ENCODE measurements at places on chromosomes 5 and 9.

DNA sequence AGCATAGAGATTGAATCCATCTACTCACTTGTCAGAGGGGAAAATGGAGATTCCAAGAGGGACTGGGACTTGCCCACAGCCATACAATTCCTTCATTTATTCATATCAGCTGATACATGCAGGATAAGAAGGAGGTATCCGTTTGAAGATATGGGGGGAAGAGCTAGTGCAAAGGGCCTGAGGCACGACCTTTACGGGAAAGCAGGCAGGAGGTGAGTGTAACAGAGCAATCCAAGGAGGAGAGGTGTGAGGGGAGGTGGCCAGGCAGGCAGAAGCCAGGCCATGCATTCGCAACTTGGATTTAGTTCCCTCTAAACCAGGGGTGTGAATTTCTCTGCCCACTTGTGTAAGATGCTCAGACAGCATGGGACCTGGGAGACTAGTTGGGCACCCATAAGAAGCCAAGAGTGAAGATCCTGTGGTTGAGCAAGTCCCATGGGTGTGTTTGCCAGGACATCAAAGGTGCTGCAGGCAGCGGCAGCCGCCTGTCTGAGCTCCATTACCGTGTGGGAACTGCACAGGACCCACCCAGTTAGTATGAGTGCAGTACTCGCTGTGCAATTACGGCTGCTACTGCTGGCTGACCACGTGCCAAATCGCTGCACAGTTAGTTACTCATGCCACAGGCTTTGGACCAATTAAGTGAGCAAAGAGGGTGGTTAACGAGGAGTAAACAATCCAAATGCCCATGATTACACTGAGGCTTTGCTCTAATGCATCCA is 31.4 kb upstream of the FAT2 start:
- no peaks in the 10 kb centered on the region for H3K4me1 ChIP-seq
- DNase-seq, result no peak
- H3K36me3 ChIP-seq, result no peaks in the 10 kb centered on the region
- H3K27me3 ChIP-seq, result no peaks in the 10 kb centered on the region
- no peak overlapping the region for H3K4me3 ChIP-seq
- H3K27ac ChIP-seq, result no peak overlapping the region

- H3K4me1 ChIP-seq, result no peaks in the 10 kb centered on the region
- no peak for DNase-seq
- H3K36me3 ChIP-seq, result no peaks in the 10 kb centered on the region
- H3K27me3 ChIP-seq, result no peaks in the 10 kb centered on the region
- peak overlapping the region; percentile 42 for H3K27ac ChIP-seq
- H3K4me3 ChIP-seq, result no peak overlapping the region
Measured at GRCh38 chr9:38079461-38080031, 10.5 kb upstream of the SHB start.

GRCh38 chr5:8508231-8508630 is 639.3 kb downstream of the MTRR start:
- no peaks in the 10 kb centered on the region for H3K4me1 ChIP-seq
- H3K4me3 ChIP-seq, result no peak overlapping the region
- H3K36me3 ChIP-seq, result no peaks in the 10 kb centered on the region
- DNase-seq, result no peak

DNA sequence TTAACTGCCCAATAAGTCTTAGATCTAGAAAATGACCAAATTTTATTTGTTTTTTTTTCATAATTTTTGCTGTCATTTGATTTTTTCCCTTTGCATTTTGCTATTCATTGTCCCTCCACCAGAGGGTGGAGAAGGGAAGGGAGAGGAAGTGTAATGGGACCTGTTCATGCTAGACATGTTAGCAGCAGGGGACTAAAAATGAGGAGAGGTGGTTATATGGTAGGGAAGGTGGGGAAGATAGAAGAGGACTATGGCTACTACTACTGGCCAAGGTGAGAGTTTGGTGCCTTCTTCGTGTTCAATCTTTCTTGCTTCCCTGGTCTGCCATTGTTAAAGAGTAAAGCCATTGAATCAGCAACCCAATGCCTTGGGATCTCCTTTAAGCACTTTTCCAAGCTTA is 6.4 kb downstream of the GRIA1 start:
- no peaks in the 10 kb centered on the region for H3K36me3 ChIP-seq
- DNase-seq, result no peak
- no peaks in the 10 kb centered on the region for H3K27me3 ChIP-seq
- H3K4me3 ChIP-seq, result no peak overlapping the region
- H3K27ac ChIP-seq, result no peak overlapping the region

- H3K4me3 ChIP-seq, result no peak overlapping the region
- no peak for DNase-seq
- H3K27me3 ChIP-seq, result no peaks in the 10 kb centered on the region
- peaks cover 63% of the 10 kb centered on the region for H3K36me3 ChIP-seq
- peak overlapping the region; percentile 3 for H3K27ac ChIP-seq
Measured at GRCh38 chr5:111734013-111734412, 23.0 kb downstream of the NREP start.

DNA sequence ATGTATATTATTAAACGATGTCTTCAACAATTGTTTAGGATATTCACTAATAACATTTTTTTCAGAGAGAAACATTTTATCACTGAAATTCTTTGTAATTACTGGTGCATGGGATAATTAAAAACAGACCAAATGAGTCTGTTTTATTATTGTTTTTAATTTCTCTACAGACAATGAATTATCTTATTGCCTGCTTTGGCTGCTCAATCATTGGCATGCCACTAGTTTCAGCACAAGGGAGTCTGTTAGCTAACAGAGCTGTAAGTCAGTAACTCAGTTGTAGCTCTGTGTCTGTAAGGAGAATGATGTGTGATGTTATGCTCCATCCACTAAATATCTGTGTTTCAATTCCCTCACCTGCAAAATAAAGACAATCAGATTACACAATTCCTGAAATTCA is 443.9 kb downstream of the PRR16 start:
- H3K27ac ChIP-seq, result no peak overlapping the region
- H3K4me3 ChIP-seq, result no peak overlapping the region
- no peaks in the 10 kb centered on the region for H3K36me3 ChIP-seq
- H3K4me1 ChIP-seq, result no peaks in the 10 kb centered on the region
- no peak for DNase-seq

Data from thymus (tissue), 14 donors.